ENCODE measurements at places on chromosomes 12 and 14.

DNA sequence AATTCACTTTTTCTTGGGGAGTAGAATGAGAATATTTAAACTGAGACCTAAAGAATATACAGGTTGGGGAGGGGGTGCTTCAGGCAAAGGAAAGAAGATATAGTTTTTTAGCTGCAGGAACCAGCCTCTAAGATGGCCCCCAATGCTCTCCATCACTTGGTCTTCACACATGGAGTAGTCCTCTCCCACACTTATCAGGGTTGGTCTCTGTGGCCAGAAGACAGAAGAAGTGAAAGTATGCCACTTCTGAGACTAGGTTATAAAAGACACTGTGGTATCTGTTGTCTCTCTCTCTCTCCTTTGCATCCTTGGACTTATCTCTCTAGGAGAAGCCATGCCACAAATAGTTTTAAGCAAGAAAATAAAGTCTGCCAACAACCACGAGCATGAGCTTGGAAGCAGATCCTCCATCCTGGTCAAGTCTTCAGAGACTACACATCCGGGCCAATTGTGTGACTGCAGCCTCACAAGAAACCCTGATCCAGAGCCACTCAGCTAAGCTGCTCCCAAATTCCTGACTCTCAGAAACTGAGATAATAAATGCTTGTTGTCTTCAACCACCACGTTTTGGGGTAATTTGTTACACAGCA, 18.0 kb downstream of the PUS7L start:
- DNase-seq: no peak

DNA sequence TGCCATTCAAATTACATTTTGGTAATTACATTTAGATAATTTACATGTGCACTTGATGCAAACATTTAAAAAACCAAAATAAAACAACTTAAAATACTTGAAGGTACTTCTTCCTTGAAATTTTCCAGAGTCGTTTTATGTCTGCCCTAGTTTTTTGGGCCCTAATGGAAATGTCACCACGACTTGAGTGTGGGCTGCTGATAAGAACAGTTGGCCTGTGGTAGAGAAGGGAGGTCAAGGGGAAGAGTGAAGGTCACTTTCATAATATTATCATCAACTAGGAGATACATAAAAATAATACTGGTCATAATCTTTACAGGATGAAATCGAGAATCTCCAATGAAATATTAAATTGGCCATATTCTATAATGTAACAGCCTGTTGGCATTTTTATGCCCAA, 23.1 kb downstream of the ZDHHC17 start:
- no peak for DNase-seq

GRCh38 chr14:54498095-54498531, 9.3 kb upstream of the GMFB start:
- no peak for DNase-seq

- no peak for DNase-seq
Observed at GRCh38 chr14:47662466-47662865, 12.9 kb downstream of the MDGA2 start.

GRCh38 chr14:26286081-26286912, 311.5 kb downstream of the NOVA1 start:
- no peak for DNase-seq

- DNase-seq: no peak
Observed at GRCh38 chr12:104520242-104520900, 63.6 kb downstream of the CHST11 start.

GRCh38 chr12:10031771-10032175, 1.3 kb downstream of the CLEC9A start:
- DNase-seq: no peak

- no peak for DNase-seq
Observed at GRCh38 chr14:94934276-94934810, 164.4 kb upstream of the GSC start.

- no peak for DNase-seq
Observed at GRCh38 chr14:75443203-75443969, 15.6 kb downstream of the JDP2 start.

- no peak for DNase-seq
Observed at GRCh38 chr14:98070536-98070935, 1201.5 kb downstream of the BCL11B start.

DNA sequence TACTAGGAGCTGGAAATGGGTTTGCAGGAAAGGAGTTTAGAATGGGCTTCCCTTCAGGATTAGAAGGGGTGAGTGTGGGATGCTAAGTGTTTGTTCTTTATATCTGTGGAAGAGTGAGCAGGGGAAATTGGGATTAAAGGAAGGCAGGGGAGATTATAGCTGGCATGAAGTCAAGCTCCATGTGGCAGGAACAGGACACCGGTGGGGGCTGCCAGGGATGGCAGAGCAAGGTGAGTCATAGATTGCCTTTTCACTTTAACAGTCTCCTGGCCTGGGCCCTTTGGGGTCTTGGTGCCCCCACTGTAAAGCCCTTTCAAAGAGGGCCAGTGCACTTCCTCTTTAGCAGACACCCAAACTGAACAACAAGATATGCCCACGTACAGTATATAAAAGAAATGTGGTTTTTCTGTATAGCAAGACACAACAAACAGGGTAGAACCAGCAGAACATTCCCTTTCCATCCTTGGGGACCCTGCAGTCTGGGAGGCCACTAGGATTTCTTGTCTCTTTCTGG, 23.1 kb upstream of the FBXO21 start:
- DNase-seq: no peak

DNA sequence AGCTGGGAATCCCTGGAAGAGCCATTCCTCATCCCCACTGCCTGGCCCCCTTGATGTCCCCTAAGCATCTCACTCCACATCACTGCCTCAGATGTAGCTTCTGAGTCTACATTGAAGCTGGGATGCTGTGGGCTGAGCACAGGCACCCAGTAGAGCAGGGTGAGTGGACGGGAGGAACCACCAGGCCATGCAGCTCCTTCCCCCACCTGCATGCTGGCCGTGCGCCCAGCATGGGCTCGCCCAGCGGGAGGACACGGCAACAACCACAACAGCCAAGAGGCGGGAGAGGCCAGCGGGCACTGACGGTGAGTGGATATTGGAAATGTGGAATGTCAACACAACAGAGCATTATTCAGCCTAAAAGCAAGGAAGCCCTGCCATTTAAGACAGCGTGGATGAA, 310.9 kb downstream of the ADGRD1 start:
- DNase-seq: no peak

DNA sequence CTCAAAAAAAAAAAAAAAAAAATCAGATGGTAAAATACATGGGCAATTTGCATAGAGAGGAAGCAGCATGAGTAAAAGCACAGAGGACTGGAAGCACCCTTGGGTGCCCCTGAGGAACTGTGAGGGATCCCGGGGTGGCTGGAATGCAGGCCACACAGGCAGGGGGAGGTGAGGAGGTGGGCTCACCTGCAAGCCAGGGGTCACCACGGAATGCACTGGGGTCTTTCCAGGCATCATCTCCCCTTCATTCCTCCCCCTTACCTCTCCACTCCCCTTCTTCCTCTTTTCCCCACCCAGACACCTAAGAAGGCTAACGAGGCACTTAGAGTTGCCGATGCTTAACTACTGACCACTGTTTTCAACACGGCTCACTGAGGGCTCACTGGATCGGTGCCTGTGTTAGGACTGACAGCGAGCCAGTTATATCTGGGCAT, 14.4 kb upstream of the HIP1R start:
- no peak for DNase-seq

DNA sequence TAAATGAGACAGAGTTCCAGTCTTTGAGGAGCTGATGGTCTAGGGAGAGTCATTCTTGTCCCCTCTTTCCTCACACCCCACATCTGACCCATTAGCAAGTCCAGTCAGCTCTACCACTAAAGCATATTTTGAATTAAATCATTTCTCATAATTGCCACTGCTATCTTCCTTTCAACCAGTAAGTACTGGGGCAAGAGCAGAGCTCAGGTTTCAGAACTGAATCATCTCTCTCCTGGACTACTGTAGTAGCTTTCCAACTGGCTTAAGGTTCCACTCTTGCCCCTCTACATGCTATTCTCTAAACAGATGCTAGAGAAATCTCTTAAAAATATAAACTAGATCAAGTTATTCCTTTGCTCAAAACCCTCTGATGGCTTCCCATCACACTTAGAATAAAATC, 218.3 kb downstream of the TTC6 start:
- DNase-seq: no peak

DNA sequence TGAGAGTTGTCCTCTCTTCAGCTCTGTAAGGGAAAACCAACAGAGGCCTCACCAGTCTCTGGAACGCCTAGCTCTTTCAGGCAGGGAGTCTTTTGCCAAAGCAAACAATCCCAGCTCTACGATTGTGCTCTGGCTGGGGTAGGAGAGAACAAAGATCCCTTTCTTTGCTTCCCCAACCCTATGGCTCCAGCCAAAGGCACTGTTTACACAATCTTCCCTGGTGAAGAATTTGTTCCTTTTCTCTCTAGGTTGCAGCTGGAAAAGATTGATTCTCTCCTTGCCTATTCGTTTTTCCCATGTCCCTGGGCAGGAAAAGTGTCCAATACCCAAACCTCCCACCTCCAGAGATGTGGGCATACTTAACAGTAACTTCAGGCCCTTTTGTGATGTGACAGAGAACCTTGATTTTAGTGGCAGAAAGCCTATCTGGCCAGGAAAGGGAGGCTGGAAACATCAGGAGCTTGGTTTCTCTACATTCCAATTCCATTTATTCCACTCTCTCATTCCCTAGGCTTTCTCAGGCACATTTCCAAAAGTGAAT, 16.8 kb downstream of the ATP5MC2 start:
- no peak for DNase-seq

- no peak for DNase-seq
Observed at GRCh38 chr12:112288638-112289037, 93.6 kb downstream of the HECTD4 start.

GRCh38 chr12:5586201-5586600, 154.3 kb downstream of the NTF3 start:
- DNase-seq: no peak

- no peak for DNase-seq
Observed at GRCh38 chr14:35344107-35344807, 52.1 kb downstream of the PSMA6 start.

GRCh38 chr14:93743270-93744060, 44.8 kb downstream of the PRIMA1 start:
- DNase-seq: no peak

DNA sequence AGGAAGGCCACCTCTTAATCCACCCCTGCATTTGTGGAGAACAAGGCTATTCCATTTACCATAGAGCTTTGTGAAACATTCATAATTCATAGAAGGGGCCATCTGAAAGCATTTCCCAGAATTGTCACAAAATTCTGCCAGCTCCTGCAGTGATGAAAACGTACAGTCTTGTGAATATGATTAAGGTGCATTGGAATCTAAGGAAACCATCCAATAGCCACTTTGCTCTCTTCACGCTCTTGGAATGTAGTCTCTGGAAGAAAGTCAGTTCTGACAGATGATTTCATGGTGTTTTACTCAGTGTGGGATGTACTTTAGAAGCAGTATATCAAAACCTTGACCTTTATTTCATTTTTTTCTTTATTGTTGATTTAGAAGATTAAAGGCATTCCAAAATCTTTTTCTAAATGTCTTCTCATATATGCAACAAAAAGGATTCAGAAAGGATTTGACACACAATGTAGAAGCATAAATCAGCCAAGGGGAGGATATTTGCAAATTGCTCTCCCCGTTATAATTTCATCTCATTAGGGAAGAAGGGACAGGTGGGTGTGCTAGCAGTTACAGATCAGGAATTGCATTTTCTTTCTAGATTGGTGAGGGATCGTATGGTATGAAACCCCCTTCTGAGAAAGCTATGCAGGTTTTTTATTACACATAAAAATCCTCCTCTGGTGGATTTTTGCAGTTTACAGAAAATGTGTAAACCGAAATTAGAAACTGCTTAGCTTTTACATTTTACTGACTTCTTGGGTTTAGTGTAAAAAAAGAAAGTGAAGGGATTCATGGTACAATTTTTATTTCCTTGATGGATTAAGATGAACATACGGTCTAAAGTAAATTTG, 390.2 kb downstream of the LRIG3 start:
- no peak for DNase-seq

GRCh38 chr12:119447618-119448017, 113.1 kb downstream of the CCDC60 start:
- no peak for DNase-seq

DNA sequence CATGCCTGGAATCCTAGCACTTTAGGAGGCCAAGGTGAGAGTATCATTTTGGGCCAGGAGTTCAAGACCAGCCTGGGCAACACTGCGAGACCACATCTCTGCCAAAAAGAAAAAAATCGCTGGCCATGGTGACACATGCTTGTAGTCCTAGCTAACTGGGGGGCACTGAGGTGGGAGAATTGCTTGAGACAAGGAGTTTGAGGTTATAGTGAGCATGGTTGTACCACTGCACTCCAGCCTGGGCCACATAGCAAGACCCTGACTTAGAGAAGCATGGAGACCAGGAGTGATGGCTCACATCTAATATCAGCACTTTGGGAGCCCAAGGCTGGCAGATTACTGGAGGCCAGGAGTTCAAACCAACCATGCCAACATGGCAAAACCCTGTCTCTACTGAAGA, 9.2 kb downstream of the PTGES3 start:
- no peak for DNase-seq

DNA sequence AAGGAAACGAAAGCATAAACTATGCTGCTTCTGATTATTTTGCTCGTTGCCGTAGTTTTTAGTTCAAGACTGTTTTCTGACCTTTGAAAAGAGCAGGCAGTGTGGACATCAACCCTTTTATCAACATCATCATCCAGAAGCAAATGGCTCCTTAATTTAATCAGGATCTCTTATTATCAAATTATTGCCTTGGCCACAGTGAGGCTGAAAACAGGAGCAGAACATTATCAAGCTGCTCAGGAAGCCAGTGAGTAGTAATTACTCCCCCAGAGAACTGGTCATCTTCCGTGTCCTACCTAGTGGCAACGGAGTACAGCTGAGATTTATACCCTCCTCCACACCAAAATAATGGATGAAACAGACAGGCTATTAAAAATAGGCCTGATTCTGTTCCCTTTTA, 2.2 kb upstream of the DIABLO start:
- DNase-seq: no peak

GRCh38 chr14:91636604-91637003, 95.3 kb downstream of the CATSPERB start:
- DNase-seq: no peak

DNA sequence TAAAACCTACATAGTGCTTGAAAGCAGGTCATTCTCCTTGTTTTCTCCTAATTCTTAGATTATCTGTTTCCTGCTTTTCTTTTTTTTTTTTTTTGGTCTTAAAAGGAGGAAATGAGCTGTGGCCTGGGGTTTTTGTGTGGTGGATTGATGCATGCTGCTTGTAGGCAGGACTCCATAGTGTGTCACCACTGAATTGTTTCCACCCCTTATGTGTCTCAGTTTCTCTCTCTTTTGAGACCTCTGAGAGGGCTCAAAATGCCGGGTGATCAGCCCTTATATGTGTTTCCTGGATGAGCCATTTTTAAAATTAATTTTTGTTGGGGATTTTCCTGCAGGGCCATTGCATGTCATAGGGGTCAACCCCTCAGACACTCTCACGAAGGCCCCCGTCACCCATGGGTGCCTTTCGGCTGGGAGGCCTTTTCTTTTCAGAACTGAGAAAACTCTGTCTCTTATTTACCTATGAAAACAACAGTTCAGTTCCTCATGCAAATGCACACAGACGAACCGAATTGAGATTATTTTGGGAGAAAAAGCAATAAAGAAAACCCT, 32.0 kb upstream of the LRRK2 start:
- DNase-seq: no peak

GRCh38 chr12:5220835-5221234, 177.2 kb downstream of the KCNA5 start:
- no peak for DNase-seq

- DNase-seq: no peak
Observed at GRCh38 chr12:40158592-40159111, 52.8 kb upstream of the SLC2A13 start.

- DNase-seq: no peak
Observed at GRCh38 chr12:130818272-130818634, 20.8 kb downstream of the STX2 start.
